Lower lobe of right lung (tissue), 2 donors: ENCODE measurements at places on chromosomes 3 and 15. TPM values are rescaled to one million over a fixed set of nuclear protein-coding genes. Genes with fewer than 3 reads are reported as not detected.

ADCY5 gene
- 5.6 TPM for total RNA-seq

ITGA11 gene
- 2.7 TPM for total RNA-seq

FBXL22 gene
- 1.4 TPM for total RNA-seq

AGBL1 gene
- total RNA-seq, result 12.0 TPM

EXD1 gene
- total RNA-seq, result not detected

GP5 gene
- total RNA-seq, result 0.38 TPM

CISH gene
- total RNA-seq, result 48.8 TPM

VILL gene
- 12.5 TPM for total RNA-seq

GTF2E1 gene
- 18.5 TPM for total RNA-seq

MESP2 gene
- not detected for total RNA-seq

TNFAIP8L3 gene
- 10.4 TPM for total RNA-seq

SYNPR gene
- total RNA-seq, result not detected

CMTM6 gene
- total RNA-seq, result 69.5 TPM

PAQR5 gene
- total RNA-seq, result 30.6 TPM

CTSH gene
- 724 TPM for total RNA-seq

TNNC1 gene
- 44.0 TPM for total RNA-seq

HRG gene
- total RNA-seq, result not detected

BHLHE40 gene
- total RNA-seq, result 84.8 TPM

ACTRT3 gene
- 0.92 TPM for total RNA-seq

FBXO45 gene
- total RNA-seq, result 7.3 TPM

HYPK gene
- total RNA-seq, result 13.2 TPM

IREB2 gene
- 56.4 TPM for total RNA-seq

XYLB gene
- 2.7 TPM for total RNA-seq

STRIT1 gene
- not detected for total RNA-seq

GCHFR gene
- 99.5 TPM for total RNA-seq

GPR27 gene
- total RNA-seq, result 2.6 TPM

RTP3 gene
- total RNA-seq, result not detected

TEX9 gene
- 11.6 TPM for total RNA-seq

POLR2M gene
- 58.3 TPM for total RNA-seq

FGF7 gene
- total RNA-seq, result 24.2 TPM

TMEM40 gene
- total RNA-seq, result 1.0 TPM

SPTSSB gene
- not detected for total RNA-seq

SOX2 gene
- total RNA-seq, result 4.0 TPM

FEZF2 gene
- total RNA-seq, result not detected

ITIH1 gene
- total RNA-seq, result not detected

TARS3 gene
- 11.7 TPM for total RNA-seq

OR5K2 gene
- not detected for total RNA-seq

AHSG gene
- not detected for total RNA-seq

SNTN gene
- total RNA-seq, result 12.8 TPM

RCCD1 gene
- total RNA-seq, result 10.3 TPM
